HFFc6 (cell line): ENCODE measurements at places on chromosomes 4 and X. TPM values are rescaled to one million over a fixed set of nuclear protein-coding genes. Genes with fewer than 3 reads are reported as not detected.

CFP gene
- 0.05 to 0.17 TPM (median 0.09 TPM) in 3 replicates for total RNA-seq

BEX5 gene
- not detected in 3 replicates for total RNA-seq

DCAF8L2 gene
- not detected in 3 replicates for total RNA-seq

MUC7 gene
- not detected in 3 replicates for total RNA-seq

FGF5 gene
- total RNA-seq: 248 to 569 TPM (median 334 TPM) in 3 replicates

DNA sequence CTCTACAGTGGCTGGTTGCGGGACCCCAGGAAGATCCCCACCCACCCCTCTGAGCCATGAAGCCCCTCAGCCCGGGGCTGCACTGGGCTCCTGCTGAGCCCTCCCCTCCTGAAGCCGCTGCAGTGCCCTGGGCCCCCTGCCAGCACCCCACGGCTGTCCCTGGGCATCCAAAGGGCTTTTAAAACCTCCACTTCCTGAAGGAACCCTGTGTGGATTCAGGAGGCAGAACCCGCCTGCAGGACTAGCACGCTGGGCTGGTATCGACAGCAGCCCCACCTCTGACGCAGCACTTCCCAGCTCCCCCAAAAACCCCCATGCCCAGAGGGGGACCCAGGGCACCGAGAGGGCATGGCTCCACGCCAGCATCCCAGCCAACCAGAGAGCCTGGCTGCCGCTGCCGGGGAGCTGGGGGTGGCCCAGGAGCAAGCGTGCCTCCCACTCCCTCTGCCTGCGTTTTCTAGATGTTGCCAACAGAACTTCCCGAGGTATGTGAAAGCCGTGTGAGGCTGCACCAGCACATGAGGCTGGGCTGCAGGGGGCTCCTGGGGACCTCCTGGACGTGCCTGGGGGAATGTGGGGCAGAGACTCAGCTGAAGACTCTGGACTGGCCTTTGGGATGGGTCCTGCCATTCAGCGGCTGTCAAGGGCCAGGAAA, 6.3 kb downstream of the MXD4 start:
- no peaks in the 10 kb centered on the region for H3K27me3 ChIP-seq
- H3K36me3 ChIP-seq: 0 out of 2 replicates have a peak, but pooled peaks cover 6% of the 10 kb centered on the region
- H3K4me1 ChIP-seq: 0 out of 2 replicates have a peak, but pooled peaks cover 4% of the 10 kb centered on the region
- H3K27ac ChIP-seq: no peak overlapping the region
- H3K4me3 ChIP-seq: no peak overlapping the region

- H3K36me3 ChIP-seq: peaks cover 5% of the 10 kb centered on the region; the same call in 1 of the 2 replicates
- peaks cover 6% of the 10 kb centered on the region; the same call in 1 of the 2 replicates for H3K27me3 ChIP-seq
- H3K4me1 ChIP-seq: peaks cover 22% of the 10 kb centered on the region
- H3K27ac ChIP-seq: no peak overlapping the region
- DNase-seq: no peak
Measured at GRCh38 chrX:49272421-49272820, 2.8 kb downstream of the PPP1R3F start.

DNA sequence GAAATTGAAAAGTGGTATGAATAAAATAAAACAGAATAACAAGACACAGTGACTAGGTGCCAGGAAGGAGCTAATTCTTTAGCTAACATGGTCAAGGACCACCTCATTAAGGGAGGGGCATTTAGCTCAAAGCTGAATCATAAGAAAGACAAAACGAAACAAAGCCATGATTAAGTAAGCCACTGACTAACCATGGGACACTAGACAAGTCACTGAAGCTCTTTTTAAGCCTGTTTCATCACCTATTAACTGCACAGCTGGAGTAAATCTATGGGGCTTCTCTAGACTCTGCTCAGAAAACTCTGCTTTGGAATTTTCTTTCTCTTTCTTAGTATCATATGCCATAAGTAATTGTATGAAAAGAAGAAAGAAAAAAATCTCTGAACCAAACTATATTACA, 49.8 kb upstream of the C1QTNF7 start:
- no peak overlapping the region for H3K4me3 ChIP-seq
- H3K36me3 ChIP-seq: 0 out of 2 replicates have a peak, but pooled peaks cover 4% of the 10 kb centered on the region
- H3K27ac ChIP-seq: no peak overlapping the region
- H3K27me3 ChIP-seq: peaks cover 21% of the 10 kb centered on the region
- H3K4me1 ChIP-seq: peaks cover 38% of the 10 kb centered on the region
- DNase-seq: no peak

DNA sequence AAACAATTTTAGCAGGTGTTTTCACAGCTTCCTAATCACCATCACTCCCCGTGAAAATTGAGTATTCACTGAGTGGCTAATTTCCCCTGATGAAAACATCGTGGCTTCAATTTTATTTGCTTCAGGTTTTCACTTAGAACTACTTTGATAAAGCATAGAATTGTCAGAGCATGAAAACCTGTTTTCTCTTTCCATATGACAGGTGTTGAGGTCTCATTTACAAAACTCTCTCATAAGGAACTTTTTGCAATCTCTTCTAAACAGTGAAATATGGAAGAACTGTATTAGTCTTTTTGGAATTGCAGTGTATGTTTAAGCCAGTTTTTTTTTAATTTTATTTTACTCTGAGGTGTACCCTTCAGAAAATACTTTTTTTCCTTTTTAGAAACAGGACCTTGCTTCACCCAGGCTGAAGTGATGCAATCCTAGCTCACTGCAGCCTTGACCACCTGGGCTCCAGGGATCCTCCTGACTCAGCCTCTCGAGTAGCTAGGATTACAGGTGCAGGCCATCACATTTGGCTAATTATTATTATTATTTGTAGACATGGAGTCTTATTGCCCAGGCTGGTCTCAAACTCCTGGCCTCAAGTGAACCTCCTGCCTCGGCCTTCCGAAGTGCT, 111.2 kb upstream of the RAPGEF2 start:
- H3K27me3 ChIP-seq: peaks cover 21% of the 10 kb centered on the region
- H3K4me3 ChIP-seq: no peak overlapping the region
- peaks cover 8% of the 10 kb centered on the region for H3K4me1 ChIP-seq
- no peaks in the 10 kb centered on the region for H3K36me3 ChIP-seq

DNA sequence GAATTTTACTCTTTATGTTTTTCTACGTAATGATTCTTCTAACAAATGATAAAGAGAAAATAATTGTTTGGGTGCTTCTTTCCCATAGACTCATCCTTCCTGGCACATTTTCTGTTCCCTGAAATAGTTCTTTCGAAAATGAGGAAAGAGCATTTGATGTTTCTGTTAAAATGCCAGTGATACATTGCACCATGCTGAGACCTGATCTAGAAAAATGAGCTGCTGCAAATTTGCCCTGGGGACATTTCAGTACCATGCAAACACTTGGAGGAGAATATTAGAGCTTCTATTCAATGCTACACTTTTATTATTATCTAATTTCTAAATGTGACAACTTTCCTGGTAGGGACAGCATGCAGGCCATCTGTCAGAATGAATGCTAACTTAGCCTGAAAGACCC, 83.3 kb downstream of the C4orf33 start:
- no peaks in the 10 kb centered on the region for H3K4me1 ChIP-seq
- no peak overlapping the region for H3K4me3 ChIP-seq
- no peak overlapping the region for H3K27ac ChIP-seq

DNA sequence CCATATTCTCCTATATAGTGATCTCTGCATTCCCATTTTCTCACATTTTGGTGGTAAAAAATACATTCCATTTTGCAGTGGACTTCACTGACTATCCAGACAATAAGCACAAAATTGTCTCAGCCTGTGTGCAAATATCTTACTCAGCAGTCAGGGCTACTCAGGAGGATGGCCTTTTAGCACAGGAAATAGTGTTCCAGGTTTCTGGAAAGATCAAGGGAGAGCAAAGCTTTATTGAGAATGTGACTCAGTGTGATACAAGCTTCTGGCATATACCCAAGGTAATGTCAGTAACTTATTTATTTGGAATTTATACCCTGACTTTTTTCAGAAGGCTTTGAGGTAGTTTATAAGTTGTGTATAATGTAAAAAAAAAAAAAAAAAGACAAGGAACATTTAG, 233.4 kb downstream of the TEX13A start:
- no peak for DNase-seq
- no peaks in the 10 kb centered on the region for H3K36me3 ChIP-seq
- H3K27ac ChIP-seq: no peak overlapping the region
- no peaks in the 10 kb centered on the region for H3K27me3 ChIP-seq
- no peak overlapping the region for H3K4me3 ChIP-seq

- peak overlapping the region; percentile 14 for H3K4me3 ChIP-seq
- peaks cover 5% of the 10 kb centered on the region for H3K36me3 ChIP-seq
- peaks cover 43% of the 10 kb centered on the region for H3K4me1 ChIP-seq
- peak overlapping the region; percentile 94 for H3K27ac ChIP-seq
- H3K27me3 ChIP-seq: no peaks in the 10 kb centered on the region
Measured at GRCh38 chr4:100299046-100299840, 109.0 kb upstream of the DDIT4L start.

GRCh38 chr4:138978600-138978999, 37.0 kb upstream of the NOCT start:
- peaks cover 7% of the 10 kb centered on the region for H3K4me1 ChIP-seq
- no peak for DNase-seq
- H3K4me3 ChIP-seq: no peak overlapping the region
- no peak overlapping the region for H3K27ac ChIP-seq
- peaks cover 5% of the 10 kb centered on the region for H3K27me3 ChIP-seq

DNA sequence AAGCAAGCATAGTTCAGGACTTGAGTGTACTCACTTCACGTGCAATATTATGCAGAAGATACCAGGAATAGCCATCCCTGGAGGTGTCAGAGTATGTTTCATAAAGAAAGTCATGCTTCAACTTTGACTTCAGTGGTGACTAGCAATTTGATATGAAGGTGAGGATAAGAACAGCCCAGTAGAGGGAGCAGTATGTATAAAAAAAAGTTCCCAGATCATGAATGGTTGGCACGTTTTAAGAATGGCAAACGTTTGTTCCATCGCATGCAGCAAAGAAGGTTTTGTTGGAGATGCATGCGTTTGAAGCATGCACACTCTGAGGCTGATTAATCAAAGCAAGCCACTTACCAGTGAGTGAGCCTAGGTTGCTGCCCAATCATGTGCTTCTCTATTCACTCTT, 33.5 kb upstream of the SLITRK4 start:
- H3K4me3 ChIP-seq: no peak overlapping the region
- H3K36me3 ChIP-seq: no peaks in the 10 kb centered on the region
- H3K27ac ChIP-seq: no peak overlapping the region
- DNase-seq: no peak
- H3K4me1 ChIP-seq: no peaks in the 10 kb centered on the region

GRCh38 chrX:108439426-108439942, at the start of gene COL4A5:
Gene COL4A5, plus strand, starts transcription at chrX:108439838. Its CDS starts 288 bp downstream, at chrX:108440126.
- peak; percentile 67 for DNase-seq
- H3K36me3 ChIP-seq: no peaks in the 10 kb centered on the region
- peak within 1 kb of the TSS; percentile 93 for H3K4me3 ChIP-seq
- peaks cover 28% of the 10 kb centered on the region for H3K4me1 ChIP-seq

- H3K4me3 ChIP-seq: peak overlapping the region; percentile 16; the same call in 1 of the 2 replicates
- H3K27me3 ChIP-seq: peaks cover 4% of the 10 kb centered on the region
- no peaks in the 10 kb centered on the region; the same call in 1 of the 2 replicates for H3K36me3 ChIP-seq
- peaks cover 78% of the 10 kb centered on the region for H3K4me1 ChIP-seq
- DNase-seq: no peak
Measured at GRCh38 chr4:53716011-53716410, 124.7 kb upstream of the LNX1 start.

DNA sequence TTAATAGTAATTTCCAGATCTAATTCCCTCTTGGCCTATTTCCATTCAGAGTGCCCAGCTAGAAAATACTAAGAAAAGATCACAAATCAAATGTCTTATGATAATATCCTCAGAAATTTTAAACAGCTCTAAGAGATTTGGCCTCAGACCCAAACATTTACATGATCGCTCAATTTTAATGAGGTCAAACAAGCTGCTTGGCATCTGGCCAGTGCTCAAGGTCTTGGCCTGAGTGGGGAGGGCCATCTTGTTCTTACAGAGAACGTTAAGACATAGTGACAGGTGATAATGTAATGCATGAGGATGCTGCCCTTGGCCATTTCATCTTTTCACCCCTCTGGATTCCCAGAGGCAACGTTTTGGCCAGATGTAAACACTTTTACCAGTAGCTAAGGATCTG, 159.2 kb upstream of the SLC7A11 start:
- no peak for DNase-seq
- H3K27me3 ChIP-seq: no peaks in the 10 kb centered on the region
- H3K4me3 ChIP-seq: no peak overlapping the region
- no peak overlapping the region for H3K27ac ChIP-seq

GRCh38 chr4:41594432-41594831, 56.5 kb downstream of the LIMCH1 start:
- H3K36me3 ChIP-seq: peaks cover 14% of the 10 kb centered on the region; the same call in 1 of the 2 replicates
- peaks cover 11% of the 10 kb centered on the region for H3K27me3 ChIP-seq
- peaks cover 64% of the 10 kb centered on the region; the same call in 1 of the 2 replicates for H3K4me1 ChIP-seq
- DNase-seq: no peak
- H3K4me3 ChIP-seq: no peak overlapping the region
- H3K27ac ChIP-seq: no peak overlapping the region

DNA sequence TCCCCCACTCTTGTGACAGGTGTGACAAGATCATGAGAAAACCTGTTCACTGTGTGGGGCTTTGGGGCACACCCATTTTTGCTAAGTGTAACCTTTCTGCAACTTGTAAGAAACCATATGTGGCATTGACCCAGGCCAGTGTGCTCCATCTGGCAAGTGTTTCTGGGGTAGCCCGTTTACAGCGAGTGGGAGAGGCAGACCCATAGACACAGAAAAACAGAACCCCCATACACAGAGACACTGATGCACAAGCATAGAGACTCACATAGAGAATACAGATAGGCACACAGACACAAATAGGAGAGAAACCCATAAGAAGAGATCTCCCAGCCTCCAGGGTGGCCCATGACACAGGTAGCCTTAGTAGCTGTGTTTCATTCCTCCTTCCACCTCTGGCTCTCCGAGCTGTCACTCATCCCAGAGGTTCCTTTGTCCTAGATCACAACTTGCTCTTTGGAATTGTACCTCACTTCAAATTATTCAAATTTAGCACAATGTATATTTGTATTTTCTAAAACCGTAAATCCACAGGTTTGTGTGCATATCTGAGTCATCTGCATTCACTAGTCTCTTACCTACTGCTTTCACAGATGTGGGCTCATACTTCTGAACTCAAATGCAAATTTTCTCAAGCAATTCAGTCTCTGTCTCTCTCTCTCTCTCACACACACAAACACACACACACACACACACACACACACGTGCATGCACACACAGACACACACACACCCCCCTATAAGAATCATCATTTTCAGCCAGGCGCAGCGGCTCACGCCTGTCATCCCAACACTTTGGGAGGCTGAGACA, 114.4 kb downstream of the SH3KBP1 start:
- H3K27ac ChIP-seq: peak overlapping the region; percentile 86
- DNase-seq: no peak
- H3K27me3 ChIP-seq: no peaks in the 10 kb centered on the region
- peaks cover 20% of the 10 kb centered on the region for H3K4me1 ChIP-seq
- H3K36me3 ChIP-seq: no peaks in the 10 kb centered on the region
